Heart right ventricle (tissue), 16 donors: ENCODE measurements at places on chromosomes 2 and 18. TPM values are rescaled to one million over a fixed set of nuclear protein-coding genes. Genes with fewer than 3 reads are reported as not detected.

RTP5 gene
- total RNA-seq = not detected

POTEI gene
- not detected for total RNA-seq

GALNT14 gene
- total RNA-seq = 0.33 TPM

INHBB gene
- 1.6 TPM for total RNA-seq

RBM45 gene
- 4.5 TPM for total RNA-seq

TTC32 gene
- 6.0 TPM for total RNA-seq

SPEG gene
- 114 TPM for total RNA-seq

TCF23 gene
- total RNA-seq = not detected

AGAP1 gene
- total RNA-seq = 17.5 TPM

LRP2 gene
- total RNA-seq = 0.39 TPM

GRCh38 chr2:144607891-144608521, 88.1 kb upstream of the ZEB2 start:
- DNase-seq = peak; percentile 14
- H3K27ac ChIP-seq = peak overlapping the region; percentile 67
- H3K4me3 ChIP-seq = no peak overlapping the region

GRCh38 chr2:49236316-49236715, 82.0 kb upstream of the FSHR start:
- H3K4me1 ChIP-seq = no peaks in the 10 kb centered on the region
- no peaks in the 10 kb centered on the region for H3K36me3 ChIP-seq
- no peak for DNase-seq

DNA sequence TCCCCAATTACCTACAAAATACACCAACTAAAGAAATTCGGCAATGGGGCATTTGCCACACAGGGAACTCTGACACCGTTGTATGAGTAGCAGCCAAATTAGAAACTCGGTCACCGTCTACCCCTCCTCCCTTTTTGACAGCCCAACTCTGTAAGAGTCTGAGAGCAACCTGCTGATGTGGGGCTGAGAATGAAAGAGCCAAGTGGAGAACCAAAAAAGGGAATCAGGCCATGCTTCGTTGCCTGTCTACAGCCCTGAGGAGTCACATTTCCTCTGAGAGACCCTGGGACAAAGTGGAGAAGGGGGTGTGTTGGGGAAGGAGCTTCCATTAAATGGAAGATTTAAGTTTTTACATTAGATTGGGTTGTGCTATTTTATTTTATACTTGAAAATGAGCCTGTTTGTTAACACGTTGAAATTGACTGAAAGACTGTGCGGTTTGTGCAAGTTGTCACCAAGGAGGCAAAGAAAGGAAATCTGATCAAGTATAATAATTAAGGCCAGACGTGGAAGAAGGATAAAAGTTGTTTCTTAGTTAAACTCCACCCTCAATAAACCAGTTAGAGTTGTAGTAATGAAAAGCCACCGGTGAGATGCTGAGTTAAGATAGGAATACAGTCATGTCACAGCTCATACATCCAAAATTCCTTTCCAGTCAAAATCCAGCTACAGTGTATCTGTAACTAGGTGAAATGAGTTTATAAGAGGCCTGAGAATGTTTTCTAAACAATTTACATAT, 131.7 kb upstream of the CREB1 start:
- H3K27me3 ChIP-seq = no peaks in the 10 kb centered on the region
- no peaks in the 10 kb centered on the region for H3K36me3 ChIP-seq
- DNase-seq = no peak
- no peaks in the 10 kb centered on the region for H3K4me1 ChIP-seq
- no peak overlapping the region for H3K27ac ChIP-seq
- no peak overlapping the region for H3K4me3 ChIP-seq

DNA sequence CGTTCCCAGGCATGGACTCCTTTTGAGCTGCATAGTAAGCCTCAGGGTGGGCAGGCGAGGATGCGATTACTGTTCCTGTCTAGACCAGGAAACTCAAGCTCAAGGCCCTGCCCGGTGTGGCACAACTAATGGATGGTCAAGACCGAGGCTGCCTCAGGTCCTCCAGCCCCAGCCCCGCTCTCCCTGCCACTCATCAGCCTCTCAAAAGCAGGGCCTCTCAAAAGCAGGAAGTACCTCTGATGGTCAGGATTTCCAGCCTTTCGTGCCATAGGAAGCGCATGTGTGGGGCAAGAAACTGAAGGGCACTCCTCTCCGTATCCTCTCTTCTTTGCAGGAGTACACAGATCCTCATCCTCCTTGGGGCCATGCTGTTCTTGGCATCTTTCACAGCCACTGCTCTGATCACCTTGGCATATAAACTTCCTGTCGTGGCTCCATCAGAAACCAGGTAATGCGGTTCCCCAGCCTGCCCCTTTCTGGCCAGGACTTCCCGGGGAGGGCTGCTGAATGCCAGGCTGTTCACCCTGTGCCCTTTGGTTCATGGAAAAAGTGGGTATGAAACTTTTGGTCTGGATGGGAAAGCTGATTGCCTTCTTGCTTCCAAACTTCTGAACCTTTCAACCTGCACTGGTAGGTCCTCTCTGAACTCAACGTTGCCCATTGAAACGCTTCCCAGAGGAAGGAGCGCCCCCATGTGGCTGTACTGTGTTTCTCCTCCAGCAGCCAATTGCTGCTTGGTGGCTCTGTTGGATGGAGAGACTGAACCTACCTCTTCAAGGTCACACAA, 82.8 kb upstream of the SEC11C start:
- peak; percentile 87 for DNase-seq
- no peaks in the 10 kb centered on the region for H3K27me3 ChIP-seq
- H3K36me3 ChIP-seq = no peaks in the 10 kb centered on the region
- peak overlapping the region; percentile 24 for H3K27ac ChIP-seq
- H3K4me1 ChIP-seq = peaks cover 4% of the 10 kb centered on the region

DNA sequence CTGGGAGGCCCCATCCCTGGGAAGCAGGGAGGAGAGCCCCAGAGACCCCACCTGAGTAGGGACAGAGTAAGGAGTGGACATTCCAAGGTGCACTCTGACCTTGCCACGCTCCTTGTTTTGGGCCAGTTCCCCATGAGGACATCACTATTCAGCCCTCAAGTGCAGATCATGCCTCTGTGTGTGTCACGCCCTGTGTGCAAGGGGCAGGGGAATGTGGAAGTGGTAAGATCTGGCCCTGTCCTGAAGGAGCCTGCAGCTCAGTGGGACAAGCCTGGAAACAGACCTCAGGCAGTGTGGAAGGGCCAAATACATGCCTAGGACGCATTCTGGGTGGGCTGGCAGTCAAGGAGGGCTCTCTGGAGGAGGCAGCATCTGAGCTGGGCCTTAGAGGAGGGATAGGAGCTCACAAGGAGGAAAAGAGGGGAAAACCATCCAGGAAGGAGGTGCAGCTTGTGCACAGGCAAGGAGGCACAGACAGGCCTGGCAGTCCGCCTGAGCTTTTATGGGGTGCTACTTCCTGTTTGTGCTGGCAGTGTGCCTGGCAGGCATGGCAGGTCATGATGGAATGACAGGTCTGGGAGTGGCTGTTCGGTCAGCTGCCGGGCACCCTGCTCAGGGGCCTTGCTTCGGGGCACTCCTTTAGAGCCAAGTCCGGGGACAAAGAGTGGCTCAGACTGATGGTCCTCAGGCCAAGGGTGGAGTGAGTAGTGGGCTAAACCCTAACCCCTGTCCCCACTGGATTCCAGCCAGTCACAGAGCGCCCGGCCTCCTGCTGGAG, 3.3 kb downstream of the KLHL30 start:
- H3K4me1 ChIP-seq = peaks cover 57% of the 10 kb centered on the region
- no peaks in the 10 kb centered on the region for H3K27me3 ChIP-seq
- H3K36me3 ChIP-seq = no peaks in the 10 kb centered on the region
- H3K27ac ChIP-seq = peak overlapping the region; percentile 70
- DNase-seq = no peak

DNA sequence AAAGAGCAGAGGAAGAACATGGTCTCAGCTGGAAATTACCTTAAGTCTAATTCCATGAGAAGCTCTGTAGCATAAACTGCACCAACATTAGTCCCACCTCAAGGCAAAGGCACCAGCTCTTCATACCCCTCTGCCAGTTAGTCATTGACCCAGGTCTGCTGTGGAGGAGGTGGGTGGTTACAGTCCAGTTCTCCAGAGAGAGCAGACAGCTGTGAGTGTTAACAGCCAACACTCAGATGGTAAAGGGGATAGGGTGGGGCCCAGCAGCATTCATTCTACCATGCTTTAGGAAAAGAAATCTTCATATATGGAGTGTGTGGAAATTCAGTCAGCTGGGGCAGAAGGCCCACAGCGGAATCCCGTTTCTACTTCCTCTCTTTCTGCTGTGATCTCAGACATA, 159.7 kb upstream of the FBXO11 start:
- H3K27ac ChIP-seq = no peak overlapping the region
- H3K4me3 ChIP-seq = no peak overlapping the region
- H3K36me3 ChIP-seq = no peaks in the 10 kb centered on the region
- H3K4me1 ChIP-seq = no peaks in the 10 kb centered on the region

GRCh38 chr2:241574911-241575623, 16.5 kb downstream of the BOK start:
- peaks cover 4% of the 10 kb centered on the region for H3K4me1 ChIP-seq
- H3K4me3 ChIP-seq = no peak overlapping the region
- H3K27me3 ChIP-seq = no peaks in the 10 kb centered on the region
- H3K27ac ChIP-seq = no peak overlapping the region
- no peak for DNase-seq
- peaks cover 23% of the 10 kb centered on the region for H3K36me3 ChIP-seq

DNA sequence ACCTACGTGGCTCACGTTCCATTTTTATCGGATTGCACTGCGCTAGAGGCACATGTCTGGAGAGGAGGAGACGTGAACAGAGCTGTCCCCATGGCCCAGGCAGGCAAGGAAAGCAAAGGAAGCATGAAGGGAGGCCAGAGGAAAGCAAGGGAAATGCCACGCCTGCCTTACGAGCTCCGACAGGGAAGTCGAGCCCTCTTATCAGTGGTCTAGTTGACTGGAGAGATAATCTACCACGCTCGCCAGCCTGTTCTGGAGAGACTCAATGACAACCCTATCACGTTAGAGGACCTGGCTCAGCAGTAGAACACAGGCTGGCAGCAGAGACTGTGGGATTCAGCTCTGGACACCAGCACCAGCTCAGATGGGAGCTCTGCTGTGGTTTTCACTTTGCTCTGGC, 202.6 kb upstream of the ID2 start:
- no peaks in the 10 kb centered on the region for H3K27me3 ChIP-seq
- no peaks in the 10 kb centered on the region for H3K36me3 ChIP-seq

DNA sequence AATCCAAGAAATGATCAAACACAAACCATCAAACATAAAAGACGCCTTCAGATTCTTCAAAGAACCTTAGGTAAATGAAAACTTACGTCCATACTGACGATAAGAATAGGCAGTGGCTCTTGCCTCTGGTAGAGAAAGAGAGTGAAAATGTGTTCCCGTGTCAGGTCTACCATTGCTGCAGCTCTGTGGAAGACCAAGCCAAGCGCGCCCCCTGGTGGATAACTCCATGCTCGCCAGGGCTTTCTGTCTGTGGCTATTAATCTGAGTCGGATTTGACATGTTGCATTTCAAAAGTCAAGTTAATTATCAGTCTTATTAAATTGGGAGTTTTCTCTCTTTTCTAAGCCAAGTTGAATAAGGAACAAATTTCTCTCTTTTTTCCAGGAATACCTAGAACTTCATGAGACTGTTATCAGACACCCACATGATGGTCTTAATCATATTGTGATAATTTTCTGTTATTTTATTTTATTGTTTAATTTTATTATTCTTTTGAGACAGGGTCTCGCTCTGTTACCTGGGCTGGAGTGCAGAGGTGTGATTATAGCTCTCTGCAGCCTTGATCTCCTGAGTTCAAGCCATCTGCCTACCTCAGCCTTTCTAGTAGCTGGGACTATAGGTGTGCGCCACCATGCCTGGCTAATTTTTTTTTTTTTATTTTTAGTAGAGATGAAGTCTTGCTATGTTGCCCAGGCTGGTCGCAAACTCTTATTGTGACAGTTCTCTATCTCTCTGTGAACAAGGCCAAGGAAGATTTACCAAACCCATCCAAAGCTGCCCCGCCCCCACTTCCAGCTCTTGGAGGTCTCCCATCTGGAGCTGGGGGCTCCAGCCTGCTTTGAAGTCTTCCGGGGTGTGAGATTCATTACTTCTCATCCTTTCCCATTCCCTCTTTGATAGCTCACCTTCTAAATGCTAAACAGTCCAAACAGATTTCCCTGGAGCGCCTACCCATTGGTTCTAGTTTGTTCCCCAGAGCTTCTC, 15.8 kb upstream of the ZAP70 start:
- H3K4me3 ChIP-seq = no peak overlapping the region
- no peaks in the 10 kb centered on the region for H3K27me3 ChIP-seq
- DNase-seq = peak; percentile 92

- no peak overlapping the region for H3K4me3 ChIP-seq
- no peaks in the 10 kb centered on the region for H3K36me3 ChIP-seq
- peak; percentile 71 for DNase-seq
- H3K27me3 ChIP-seq = no peaks in the 10 kb centered on the region
- peak overlapping the region; percentile 82 for H3K27ac ChIP-seq
- peaks cover 8% of the 10 kb centered on the region for H3K4me1 ChIP-seq
These were observed 4.9 kb downstream of the PDCD1 start for GRCh38 chr2:241853651-241854341.

GRCh38 chr2:138364554-138365162, 136.9 kb upstream of the SPOPL start:
- H3K27me3 ChIP-seq = no peaks in the 10 kb centered on the region
- H3K4me1 ChIP-seq = no peaks in the 10 kb centered on the region
- H3K4me3 ChIP-seq = no peak overlapping the region
- no peak overlapping the region for H3K27ac ChIP-seq
- no peaks in the 10 kb centered on the region for H3K36me3 ChIP-seq

DNA sequence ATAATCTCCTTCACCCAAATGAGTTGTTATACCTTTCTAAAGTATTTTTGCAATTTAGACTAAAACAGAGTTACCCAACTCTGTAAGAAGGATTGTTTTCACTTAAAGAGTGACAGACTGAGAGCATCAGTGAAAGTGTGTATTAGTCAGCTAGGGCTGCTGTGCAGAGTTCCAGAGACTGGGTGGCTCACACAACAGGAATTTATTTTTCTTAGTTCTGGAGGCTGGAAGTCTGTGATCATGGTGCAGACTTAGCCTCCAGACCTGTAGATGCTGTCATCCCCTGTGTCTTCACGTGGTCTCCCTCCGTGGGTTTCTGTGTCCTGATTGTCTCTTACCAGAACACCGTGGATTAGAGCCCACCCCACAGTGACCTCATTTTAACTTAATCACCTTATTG, 40.0 kb downstream of the BCL2L11 start:
- no peak for DNase-seq
- H3K36me3 ChIP-seq = no peaks in the 10 kb centered on the region
- H3K27ac ChIP-seq = no peak overlapping the region
- H3K4me1 ChIP-seq = peaks cover 55% of the 10 kb centered on the region
- no peaks in the 10 kb centered on the region for H3K27me3 ChIP-seq

DNA sequence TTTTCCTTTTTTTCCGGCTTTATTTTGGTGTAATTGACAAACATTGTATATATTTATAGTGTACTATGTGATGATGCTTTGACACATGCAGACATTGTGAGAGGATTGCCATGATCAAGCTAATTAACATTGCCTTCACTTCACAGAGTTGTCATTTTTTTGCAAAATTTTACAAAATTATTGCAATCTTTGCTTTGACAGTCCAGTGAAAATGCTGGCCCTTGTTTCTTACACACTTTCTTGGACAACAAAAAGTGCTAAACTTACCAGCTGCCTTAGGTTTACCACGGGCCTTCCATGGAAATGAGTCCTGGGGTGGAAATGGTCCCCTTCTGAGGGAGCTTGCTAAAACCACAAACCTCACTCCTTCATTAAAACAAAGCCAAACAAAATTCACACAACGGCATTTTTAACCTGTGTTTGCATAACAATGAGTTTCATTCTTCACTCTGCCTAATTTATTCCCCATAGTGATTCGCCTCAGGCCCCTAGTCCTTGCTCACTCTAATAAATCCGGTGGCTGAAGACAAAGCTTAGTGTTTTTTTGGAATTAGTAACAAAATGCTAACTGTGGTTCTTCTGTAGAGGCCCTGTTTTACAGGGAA, 32.2 kb downstream of the LINC00305 start:
- no peak overlapping the region for H3K27ac ChIP-seq
- no peaks in the 10 kb centered on the region for H3K4me1 ChIP-seq
- H3K27me3 ChIP-seq = no peaks in the 10 kb centered on the region
- no peak for DNase-seq
- no peaks in the 10 kb centered on the region for H3K36me3 ChIP-seq
